CD4-positive, alpha-beta memory T cell (primary cell): ENCODE measurements at places on chromosomes 12 and 14. TPM values are rescaled to one million over a fixed set of nuclear protein-coding genes. Genes with fewer than 3 reads are reported as not detected.
A peak's percentile ranks its signal among the peaks of the same experiment; 100 is the strongest.

ZFHX2 gene
- polyA plus RNA-seq = not detected

DNAI7 gene
- polyA plus RNA-seq = 0.07 TPM

C14orf180 gene
- polyA plus RNA-seq = not detected

TBC1D30 gene
- not detected for polyA plus RNA-seq

KRT77 gene
- not detected for polyA plus RNA-seq

KRT8 gene
- 1.1 TPM for polyA plus RNA-seq

MMP19 gene
- polyA plus RNA-seq = not detected

- DNase-seq = no peak
Measured at GRCh38 chr12:118925826-118926225, 55.5 kb upstream of the SRRM4 start.

DNA sequence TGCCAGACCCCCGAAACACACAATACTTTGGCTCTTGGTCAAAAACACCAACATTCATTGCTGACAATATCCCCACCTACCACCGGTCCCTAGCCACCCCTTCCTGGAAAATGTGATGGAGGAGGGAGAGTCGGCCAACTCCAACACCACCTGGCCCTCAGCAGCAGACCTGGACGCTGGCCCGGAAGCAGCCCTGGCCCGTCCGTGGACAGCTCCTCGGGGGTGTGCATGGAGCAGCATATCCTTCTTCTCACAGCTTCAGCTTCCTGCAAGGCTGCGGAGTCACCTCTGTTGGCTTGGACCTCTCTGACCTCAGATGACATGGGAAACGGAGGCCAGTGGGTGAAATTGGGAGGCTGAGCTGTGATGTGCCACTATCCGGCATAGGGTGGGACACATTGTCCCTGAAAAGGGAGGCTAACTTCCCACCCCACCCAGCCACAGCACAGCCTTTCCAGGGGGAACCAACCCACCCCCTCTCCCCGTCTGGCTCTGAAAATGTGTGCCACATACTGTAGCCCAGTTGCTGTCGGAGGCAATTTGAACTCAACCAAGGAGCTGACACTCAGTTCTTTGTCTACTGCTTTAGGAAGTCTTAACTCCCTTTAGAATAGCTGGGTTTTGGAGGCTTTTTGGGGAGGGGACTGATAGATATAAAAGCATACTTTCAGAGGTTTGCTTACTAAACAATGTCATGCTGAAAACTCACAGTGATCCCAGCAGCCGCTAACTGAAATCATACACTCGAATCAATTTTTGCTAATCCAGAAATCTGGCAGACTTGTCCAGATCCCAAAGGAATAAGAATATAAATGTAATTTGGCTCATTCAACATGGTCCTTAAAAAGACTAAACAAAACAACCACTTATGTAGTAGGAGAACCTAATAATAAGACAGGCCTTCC is 43.1 kb upstream of the LTA4H start:
- no peak for DNase-seq

GRCh38 chr12:122005252-122005776 is 16.4 kb upstream of the BCL7A start:
- no peak for DNase-seq

GRCh38 chr12:54017027-54017788 is 8.4 kb downstream of the HOXC8 start:
- DNase-seq = no peak

DNA sequence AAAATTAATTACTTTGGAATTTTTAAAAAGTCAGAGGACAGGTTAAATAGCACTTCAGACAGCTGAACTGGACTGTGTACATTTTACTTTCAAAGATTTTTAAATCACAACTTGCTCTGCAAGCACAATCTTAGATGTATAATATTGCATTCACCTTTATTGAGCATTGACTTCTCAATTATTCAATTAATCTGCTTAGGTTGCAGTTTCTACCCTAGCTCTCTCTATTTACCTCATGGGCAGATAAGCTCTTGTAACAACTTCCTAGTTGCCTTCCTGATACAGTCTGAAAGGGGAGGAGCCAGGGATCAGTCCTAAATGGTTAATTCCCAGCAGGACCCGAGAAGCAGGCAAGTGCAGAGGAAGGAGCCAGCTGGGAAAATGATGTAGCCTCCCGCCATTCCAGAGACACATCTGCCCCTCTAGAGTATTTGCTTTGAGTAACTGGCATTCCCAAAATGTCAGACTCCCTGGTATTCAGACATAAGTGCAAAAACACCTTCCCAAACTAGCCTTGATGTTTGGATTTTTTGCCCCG is 302.8 kb downstream of the GALC start:
- DNase-seq = no peak

DNA sequence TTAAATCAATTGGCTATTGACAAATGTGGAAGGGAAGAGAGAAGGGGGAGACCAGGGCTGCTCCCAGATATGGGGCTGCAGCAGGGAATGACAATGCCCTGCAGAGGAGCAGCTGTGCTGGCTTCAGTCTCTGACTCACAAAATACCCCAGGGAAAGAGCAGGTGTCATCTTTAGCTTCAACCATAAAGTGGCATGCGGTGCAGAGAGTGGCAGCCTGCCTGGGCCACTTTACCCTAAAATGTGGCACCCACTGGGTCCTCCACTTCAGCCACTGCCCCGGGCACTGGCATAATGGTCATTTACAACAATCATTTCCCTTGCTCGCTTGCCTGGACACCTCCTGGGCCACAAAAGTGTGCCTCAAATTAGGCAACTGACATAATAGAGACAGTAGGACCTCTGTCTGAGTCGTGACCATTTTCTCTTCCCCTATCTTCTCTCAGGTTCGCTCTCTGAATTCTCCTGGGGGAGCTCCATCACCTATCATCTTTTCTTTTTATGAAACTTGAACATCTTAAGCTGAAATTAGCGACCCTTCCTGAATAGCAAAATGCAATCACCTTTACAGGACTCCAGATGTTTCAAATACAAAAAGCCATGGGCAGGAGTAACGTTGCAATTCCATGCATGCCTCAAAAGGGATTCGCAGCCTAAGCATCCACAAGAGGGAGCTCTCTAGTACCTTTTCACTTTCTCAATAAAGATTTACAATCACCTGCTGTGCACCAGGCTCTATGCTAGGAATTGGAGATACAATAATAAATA is 179.9 kb upstream of the ATF7IP start:
- peak; percentile 15 for DNase-seq

GRCh38 chr14:77355811-77356210 is 21.1 kb downstream of the TMED8 start:
- DNase-seq = no peak

GRCh38 chr14:54665946-54666345 is 99.0 kb downstream of the SAMD4A start:
- no peak for DNase-seq

DNA sequence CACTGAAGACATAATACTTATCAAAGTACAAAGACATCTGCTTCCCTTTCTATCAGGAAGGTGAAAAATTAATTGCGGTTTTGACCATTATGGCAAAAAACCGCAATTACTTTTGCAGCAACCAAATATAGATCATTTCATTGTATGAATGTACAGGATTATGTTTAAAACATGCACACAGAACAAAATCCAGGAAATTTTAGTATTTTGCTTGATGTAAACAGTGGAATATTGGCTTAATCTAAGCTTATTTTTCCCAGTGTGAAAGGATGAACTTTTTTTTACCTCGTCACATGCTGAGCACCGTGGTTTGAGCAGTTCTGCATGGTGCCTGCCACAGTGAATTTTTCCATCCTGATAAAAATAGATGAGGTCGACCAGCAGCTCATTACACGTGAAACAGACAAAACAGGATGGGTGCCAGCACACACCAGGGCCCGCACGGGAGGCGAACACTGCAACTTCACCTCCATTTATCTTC is 121.2 kb downstream of the PRICKLE1 start:
- DNase-seq = no peak

DNA sequence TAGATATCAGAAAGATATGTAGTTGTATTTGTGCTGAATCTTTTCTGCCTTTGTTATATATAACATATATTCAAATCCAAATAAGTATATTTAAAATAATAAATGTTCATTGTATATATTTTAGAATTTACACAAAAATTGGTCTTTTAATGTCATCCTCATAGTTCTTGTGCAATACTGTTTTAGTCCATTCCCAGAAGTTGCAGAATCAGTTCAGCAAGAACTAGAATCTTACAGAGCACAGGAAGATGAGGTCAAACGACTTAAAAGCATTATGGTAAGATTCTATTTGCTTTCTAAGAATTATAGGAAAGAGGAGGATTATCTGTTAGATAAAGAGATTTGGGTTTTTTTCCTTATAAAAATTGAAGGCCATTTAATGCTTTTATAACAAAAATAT is 51.0 kb downstream of the SCFD1 start:
- no peak for DNase-seq

DNA sequence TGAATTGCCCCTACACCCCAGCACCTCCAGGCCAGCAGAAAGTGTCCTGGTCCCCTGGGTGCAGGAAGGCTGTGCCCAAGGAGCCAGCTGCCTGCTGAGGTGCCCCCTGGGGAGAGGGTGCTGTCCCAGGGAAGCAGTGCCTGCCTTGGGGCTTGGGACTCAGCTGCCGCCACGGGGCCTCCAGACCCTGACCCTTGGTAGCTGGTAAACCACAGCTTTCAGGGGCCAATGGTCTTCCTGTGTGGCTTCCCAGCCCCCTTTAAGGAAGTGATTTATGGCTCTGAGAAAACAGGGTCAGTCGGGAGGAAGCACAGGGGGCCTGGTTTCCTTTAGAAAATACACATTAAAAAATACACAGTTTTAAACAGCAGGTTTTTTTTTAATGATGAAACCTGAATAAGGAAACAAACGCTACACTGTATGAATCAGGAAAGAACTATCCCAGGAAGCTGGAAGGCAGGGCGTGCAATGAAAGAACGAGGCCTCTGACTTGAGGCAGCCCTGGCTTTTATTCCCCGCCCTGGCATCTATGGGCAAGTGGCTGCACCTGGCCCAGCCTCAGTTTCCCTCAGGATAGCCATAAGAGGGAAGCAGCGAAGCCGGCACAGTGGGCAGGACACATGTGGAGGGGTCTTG is 40.6 kb upstream of the EML1 start:
- no peak for DNase-seq

- DNase-seq = peak; percentile 44
Measured at GRCh38 chr12:68613209-68613904, 2.7 kb downstream of the RAP1B start.

DNA sequence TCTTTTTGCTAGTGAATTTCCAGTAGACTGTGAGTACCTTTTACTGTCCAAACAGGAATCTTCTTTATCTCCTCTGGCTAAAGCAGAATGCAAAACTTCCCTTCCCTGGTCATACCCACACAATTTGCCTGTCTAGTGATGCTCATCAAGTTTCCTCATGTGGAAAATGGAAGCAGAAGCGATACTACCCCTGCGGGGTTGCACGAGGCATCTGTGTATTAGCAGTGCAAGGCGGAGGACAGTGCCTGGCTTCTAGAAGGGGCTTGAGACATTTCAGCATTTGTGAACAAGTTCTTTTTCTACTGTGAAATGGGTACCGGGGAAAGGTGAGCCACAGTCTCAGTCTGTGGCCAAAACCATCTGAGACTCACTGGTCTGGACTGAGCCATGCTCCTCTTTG is 340.9 kb downstream of the AACS start:
- no peak for DNase-seq

DNA sequence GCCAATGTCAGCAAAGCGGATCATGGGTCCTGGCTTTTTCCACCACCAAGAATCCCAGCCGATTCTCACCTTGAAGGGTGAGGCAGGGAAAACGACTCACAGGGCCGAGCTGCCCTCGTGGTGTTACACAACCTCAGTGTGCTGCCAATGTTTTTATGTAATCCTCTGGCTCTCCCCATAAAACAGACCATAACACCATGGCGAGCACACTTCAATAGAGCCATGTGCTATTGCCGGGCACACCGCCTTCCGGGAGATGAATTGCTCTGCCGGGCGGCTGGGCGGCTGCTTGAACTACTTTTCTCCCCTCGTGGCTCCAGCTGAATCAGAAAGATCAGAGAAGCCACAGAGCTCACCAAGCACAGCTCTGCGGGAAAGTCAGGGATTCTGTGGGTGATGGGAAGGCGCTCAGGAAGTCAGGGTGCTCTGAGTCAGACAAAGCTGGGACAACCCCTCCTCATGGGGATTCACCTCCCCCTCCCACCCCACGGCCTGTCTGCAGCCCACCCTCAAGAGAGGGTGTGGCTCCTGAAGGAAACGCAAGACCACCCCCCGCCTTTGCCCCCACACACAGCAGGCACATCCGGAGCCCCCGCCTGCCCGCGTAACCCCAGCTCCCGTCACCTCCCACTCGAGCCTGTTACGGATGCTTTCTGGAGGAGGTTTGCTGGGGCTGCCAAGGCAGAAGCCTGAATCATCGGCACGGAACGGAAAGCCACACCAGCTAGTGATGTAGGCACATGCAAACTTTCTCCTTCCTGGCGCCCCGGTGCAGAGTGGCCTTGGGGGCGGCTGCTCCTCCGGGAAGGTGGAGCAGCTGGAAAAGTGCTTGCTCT is 1.8 kb downstream of the GALNT9 start:
- DNase-seq = no peak

DNA sequence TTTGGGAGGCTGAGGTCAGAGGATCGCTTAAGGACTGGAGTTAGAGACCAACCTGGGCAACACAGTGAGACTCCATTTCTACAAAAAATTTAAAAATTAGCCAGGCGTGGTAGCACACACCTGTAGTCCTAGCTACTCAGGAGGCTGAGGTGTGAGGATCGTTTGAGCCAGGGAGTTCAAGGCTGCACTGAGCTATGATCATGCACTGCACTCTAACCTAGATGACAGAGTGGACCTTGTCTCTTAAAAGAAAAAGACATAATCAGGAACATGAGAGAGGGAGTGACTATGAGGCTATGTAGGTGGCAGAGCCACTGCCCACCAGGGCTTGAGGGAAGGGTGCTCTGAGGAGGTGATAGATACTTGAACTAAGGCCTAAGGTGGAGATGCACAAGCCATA is 49.2 kb upstream of the PLXNC1 start:
- DNase-seq = no peak

DNA sequence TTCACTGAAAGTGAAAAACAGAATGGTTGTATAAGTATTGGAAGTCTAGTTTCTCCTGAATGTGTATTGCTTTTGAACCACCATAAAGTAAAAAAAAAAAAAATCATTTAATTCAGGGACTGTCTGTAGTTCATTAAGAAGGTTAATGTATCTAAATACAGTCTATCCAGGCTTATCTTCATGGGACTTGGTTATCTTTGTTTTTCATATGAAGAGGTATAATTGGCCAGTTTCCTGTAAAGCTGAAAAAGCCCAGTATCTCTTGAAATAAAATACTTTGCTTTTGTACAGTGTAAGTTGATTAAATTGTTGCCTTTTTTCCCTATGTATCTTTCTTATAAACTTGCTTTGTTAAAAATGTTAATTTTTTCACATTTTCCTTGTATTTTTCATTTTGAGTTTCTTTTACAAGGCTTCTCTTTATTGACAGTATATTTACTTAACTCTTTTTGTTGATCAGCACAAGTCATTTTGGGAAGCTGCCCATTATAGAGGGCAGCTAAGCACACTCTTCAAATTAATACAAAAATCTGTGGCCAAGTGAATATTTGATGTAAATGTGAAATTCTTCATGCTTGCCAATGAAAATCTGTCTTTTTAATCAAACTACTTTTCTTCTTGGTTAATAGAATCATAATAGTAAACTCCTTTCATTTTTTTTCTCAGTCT is 156.0 kb downstream of the TMTC3 start:
- no peak for DNase-seq

DNA sequence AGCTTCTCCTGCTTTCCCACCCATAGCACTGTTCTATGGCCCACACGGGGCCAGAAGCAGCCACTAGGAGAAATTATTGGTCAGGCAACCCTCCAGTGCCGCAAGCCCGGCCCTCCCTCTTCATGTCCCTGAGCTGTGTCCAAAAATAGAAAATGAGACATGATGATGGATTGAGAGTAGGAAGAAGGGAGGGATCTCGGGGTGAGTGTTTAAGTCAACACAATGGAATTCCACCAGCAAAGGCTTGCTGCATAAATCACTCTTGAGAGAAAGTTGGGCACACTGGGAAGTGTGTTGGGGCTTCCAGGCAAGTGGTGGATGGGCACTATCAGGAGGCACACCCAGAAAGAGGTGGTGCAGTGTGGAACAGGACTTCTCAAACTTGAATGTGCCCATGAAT is 94.2 kb downstream of the LLPH start:
- no peak for DNase-seq
